ENCODE measurements at places on chromosomes 6 and 20.

- peak; percentile 51 for DNase-seq
Measured at GRCh38 chr20:25389401-25389857, 1.2 kb downstream of the ABHD12 start.

- DNase-seq, result peak; percentile 20
Measured at GRCh38 chr6:15256538-15257271, 10.8 kb downstream of the JARID2 start.

GRCh38 chr20:46791722-46792416 is 82.4 kb downstream of the SLC2A10 start:
- DNase-seq, result no peak

GRCh38 chr20:4809707-4810106 is 88.0 kb downstream of the PRND start:
- no peak for DNase-seq

GRCh38 chr20:36496707-36497669 is 44.3 kb upstream of the MYL9 start:
- DNase-seq, result no peak

GRCh38 chr6:91606148-91606901 is 1019.5 kb upstream of the MAP3K7 start:
- DNase-seq, result no peak

GRCh38 chr6:15207923-15208322 is 37.9 kb upstream of the JARID2 start:
- DNase-seq, result peak; percentile 11

DNA sequence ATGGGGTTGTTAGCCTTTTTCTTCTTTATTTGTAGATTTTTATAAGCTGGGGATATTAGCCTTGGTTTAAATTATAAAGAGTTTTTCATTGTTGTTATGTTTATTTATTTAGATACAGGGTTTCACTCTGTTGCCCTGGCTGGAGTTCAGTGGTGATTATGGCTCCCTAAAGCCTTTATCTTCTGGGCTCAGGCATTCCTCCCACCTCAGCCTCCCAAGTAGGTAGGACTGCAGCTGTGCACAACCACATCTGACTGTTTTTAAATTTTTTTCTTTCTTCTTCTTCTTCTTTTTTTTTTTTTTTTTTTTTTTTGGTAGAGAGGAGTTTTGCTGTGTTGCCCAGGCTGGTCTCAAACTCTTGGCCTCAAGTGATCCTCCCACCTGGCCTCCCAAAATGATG is 80.9 kb downstream of the UBE3D start:
- DNase-seq, result no peak

- DNase-seq, result no peak
Measured at GRCh38 chr6:106086814-106087175, 659 bp downstream of the PRDM1 start.

DNA sequence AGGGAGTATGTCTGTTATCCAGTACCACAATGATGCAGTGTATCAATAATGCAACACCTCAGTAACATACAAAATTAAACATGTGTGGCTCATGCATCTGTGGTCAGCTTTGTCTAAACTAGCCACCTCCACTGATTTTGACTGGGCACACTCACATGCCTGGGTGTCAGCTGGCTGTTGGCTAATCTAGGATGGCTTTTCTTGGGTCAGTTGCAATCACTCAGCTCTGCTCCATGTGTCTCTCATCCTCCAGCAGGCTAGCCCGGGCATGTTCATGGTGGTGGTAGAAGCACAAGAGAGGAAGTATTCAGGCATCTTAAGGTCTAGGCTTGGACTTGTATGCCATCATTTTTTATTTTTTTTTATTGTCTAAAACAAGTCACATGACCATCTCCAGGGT is 59.3 kb upstream of the JAG1 start:
- no peak for DNase-seq

- no peak for DNase-seq
Measured at GRCh38 chr20:25290646-25291431, 43.0 kb downstream of the PYGB start.

DNA sequence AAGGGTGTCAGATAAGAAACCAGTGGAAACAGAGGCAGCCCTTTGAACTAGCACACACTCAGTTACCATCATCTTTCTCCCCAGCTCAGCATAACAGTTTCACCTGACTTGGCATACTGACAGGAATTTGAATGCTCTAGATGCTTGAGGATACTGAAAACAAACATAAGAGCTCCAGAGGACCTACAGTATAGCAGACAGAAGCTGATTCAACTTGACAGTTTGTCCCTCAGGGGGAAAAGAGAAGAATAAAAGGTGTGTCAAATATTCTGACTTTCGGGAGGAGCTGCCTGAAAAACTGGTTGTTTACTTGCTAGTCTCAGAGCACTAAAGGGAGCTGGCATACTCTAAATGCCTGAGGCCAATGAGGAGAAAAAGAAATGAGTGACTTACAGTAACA is 35.1 kb downstream of the EYS start:
- no peak for DNase-seq

GRCh38 chr20:21291026-21291425 is 12.1 kb upstream of the XRN2 start:
- no peak for DNase-seq

GRCh38 chr20:46552460-46553420 is 2.3 kb upstream of the OCSTAMP start:
- no peak for DNase-seq

- no peak for DNase-seq
Measured at GRCh38 chr6:135235716-135236115, 54.6 kb downstream of the MYB start.

DNA sequence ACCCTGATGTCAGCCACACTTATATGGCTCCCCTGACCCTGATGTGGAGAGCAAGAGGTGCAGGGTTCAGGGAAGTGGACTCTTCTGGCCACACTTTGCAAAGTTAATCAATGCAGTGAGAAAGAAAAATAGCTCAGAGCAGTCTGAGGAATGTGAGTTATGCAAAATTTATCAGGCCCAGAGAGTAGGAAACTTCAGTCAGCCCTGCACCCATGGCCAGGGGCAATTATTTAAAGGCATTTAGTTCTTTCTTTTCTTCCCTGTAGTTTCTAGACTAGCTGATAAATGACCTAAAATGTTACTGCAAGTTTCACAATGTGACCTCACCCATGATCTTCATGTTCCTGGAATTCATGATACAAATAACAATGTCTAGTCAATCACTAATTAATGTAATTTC is 143.7 kb upstream of the GGTLC1 start:
- DNase-seq, result peak; percentile 52

GRCh38 chr6:99137314-99137713 is 189.6 kb upstream of the FBXL4 start:
- no peak for DNase-seq

DNA sequence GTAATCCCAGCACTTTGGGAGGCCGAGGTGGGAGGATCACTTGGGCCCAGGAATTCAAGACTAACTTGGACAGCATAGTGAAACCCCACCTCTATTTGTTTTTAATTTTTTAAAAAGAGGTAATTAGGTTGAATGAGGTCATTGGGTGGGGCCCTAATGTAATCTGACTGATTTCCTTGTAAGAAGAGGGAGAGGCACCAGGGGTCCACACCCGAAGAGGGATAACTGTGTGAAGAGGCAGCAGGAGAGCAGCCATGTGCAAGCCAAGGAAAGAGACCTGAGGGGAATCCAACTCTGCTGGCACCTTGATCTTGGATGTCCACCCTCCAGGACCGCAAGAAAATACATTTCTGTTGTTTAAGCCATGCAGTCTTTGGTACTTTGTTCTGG is 63.4 kb downstream of the QRSL1 start:
- no peak for DNase-seq

- DNase-seq, result no peak
Measured at GRCh38 chr20:63014710-63015109, 7.9 kb upstream of the BHLHE23 start.

DNA sequence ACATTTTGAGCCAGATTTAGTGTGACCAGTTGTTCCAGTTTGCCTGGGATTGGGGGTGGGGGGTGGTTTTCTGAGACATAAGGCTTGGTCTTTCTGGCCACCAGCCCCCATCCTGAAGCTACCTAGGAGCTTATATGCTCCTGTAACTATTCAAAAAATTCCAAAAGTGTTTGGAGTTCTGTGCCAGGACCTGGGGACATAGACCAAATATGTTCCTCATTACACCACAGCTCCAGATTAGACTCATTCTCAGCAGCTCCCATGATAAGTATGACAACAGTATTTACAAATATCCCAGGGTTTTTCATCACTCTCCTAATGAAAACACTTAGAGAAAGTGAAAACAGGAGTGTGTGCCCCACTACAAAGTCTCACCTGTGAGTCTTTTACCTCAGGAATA is 37.8 kb upstream of the RNF144B start:
- DNase-seq, result no peak

GRCh38 chr6:41352396-41352795 is 17.0 kb downstream of the NCR2 start:
- DNase-seq, result no peak

DNA sequence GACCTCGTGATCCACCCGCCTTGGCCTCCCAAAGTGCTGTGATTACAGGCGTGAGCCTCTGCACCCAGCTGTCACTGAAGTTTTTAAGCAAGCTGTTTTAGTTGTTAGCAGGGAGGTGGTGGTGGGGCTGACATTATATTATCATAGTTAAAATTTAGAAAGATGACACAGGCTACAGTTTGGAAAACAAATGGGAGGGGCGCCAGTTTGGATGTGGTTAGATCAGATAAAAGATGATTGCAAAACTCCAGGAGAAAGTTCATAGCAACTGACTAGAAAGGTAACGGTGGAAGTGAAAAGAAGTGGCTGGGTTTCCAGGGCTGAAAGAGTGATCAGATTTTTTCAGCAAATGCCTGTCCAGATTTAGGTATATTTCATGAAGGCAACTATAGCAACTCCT is 311.9 kb upstream of the CITED2 start:
- no peak for DNase-seq

All from fibroblast of skin of back (primary cell).